ENCODE measurements at places on chromosomes 5 and 9.

DNA sequence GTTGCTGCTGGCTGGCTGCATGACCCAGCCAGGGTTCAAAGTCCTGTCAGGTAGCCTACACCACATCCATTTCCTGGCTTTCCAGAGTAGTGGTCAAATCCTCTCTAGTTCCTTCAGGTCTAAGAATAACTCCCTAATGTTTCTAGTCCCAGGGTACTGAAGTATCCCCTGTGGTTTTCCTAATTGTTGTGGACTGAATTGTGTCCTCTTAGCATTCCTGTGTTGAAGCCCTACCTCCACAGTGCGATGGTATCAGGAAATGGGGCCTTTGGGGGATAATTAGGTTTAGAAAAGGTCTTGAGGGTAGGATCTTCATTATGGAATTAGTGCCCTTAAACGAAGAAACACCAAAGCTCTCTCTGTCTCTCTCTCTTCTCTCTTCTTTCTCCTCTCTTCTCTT lies 191.8 kb upstream of the CCNG1 start:
- DNase-seq, result no peak

DNA sequence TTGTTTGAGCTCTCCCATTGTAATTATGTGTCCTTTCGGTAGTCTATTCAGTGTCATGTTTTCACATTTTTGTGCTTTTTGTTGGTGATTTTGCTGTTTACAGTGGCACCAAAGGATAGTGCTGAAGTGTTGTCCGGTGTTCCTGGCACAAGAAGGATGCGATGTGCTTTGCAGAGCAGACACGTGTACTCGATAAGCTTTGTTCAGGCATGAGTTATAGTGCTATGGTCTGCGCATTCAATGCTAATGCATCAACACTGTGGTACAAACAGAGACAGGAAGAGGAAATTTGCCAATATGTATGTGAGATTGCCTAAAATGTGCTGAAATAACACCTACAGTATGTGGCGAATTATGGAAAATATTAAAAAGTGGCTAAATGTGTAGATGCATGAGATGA lies 913.4 kb upstream of the ACO1 start:
- no peak for DNase-seq

GRCh38 chr9:94139672-94140417 lies 55.6 kb downstream of the PTPDC1 start:
- DNase-seq, result no peak

DNA sequence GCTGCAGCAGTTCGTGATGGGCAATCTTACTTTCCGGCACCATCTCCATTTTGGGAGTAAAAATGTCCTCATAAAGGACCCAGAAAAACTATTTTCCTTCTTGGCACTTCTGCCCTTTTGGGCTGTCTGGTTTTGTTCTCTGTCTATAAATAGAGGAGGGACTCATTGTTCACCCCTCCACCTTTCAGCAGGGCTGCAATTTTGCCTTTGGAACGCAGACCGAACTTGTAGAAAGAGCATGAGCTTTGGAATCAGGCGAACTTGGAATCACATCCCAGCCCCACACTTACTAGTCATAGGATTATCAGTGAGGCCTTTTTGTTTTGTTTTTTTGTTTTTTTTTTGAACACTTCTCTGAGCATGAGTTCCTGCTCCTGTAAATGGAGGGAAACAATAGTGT lies 178.1 kb upstream of the IL12B start:
- DNase-seq, result no peak

- no peak for DNase-seq
Observed at GRCh38 chr5:74295676-74296075, 344.9 kb downstream of the ENC1 start.

DNA sequence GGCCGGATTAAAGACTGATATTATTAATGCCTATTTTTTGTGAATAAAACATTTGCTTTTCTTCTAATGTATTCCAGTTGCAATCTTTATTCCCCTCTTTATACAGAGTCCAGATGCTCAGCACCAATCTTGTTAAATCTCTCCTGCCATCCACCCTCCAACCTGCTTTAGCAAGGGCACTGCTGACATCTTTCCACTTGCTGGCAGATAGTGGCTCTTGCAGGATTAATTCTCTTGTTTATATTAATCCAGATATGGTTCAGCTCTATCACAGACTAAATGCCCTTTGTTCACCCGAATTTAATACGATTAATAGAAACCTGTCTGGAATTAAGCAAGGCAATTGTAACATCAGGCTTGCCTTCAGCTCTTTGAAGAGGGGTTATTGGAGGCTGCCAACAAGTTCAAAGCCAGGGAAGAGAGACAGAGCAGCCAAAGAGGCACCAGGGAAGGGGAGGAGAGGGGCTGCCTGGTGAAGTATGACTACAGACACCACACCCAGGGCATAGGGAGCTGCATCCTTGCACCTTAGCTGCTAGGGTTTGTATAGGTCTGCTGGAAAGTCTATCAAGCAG lies 236.2 kb downstream of the SAXO1 start:
- DNase-seq, result no peak

DNA sequence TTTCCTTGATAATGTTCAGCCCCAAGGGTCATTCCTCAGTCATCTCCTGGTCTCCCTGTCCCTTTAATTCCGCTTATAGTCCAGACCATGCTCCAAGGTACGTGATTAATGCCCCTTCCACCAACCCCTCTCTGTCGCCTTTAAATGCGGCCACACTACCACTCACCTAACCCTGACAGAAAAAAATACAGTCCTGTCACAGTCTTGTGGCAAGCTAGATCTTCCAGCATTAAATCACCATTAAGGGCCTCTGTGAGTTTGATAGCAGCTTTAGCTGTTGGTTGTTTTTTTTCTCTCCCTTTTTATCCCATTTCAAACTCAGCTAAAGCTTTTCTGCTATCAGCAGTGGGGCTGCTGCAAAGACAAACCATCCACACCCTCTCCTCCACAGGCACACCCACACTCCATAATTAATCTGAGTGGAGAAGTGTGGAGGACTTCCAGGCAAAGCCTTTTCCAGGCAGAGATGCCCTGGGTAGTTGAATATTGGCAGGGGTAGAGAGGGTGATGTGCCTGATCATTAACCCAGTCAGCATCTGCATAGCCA lies 522.7 kb upstream of the CLINT1 start:
- DNase-seq, result no peak

Measured in stimulated activated CD8-positive, alpha-beta memory T cell treated with anti-CD3 and anti-CD28 coated beads, Interleukin-15, amount 100 ng/mL, for 24 hours (primary cell).